Forelimb muscle (tissue), 1 donor: ENCODE measurements at places on chromosomes 5 and 9. TPM values are rescaled to one million over a fixed set of nuclear protein-coding genes. Genes with fewer than 3 reads are reported as not detected.

NXNL2 gene
- polyA plus RNA-seq: 0.22 TPM

SEMA6A gene
- 43.9 TPM for polyA plus RNA-seq

INPP5E gene
- polyA plus RNA-seq: 10.9 TPM

DIRAS2 gene
- polyA plus RNA-seq: 0.61 TPM

CDHR2 gene
- not detected for polyA plus RNA-seq

KIF4B gene
- polyA plus RNA-seq: 0.06 TPM

DEPDC1B gene
- 3.2 TPM for polyA plus RNA-seq

ADGRV1 gene
- polyA plus RNA-seq: 0.92 TPM

F2RL1 gene
- polyA plus RNA-seq: 0.32 TPM

EGR1 gene
- polyA plus RNA-seq: 152 TPM

KCNIP1 gene
- 2.4 TPM for polyA plus RNA-seq

TLR4 gene
- polyA plus RNA-seq: 5.0 TPM

PCDHGA1 gene
- 0.58 TPM for polyA plus RNA-seq

HCN1 gene
- 3.1 TPM for polyA plus RNA-seq
